ENCODE measurements at places on chromosomes 7 and 10.

GRCh38 chr10:20369863-20370736 lies 527.0 kb downstream of the NEBL start:
- DNase-seq, result no peak

DNA sequence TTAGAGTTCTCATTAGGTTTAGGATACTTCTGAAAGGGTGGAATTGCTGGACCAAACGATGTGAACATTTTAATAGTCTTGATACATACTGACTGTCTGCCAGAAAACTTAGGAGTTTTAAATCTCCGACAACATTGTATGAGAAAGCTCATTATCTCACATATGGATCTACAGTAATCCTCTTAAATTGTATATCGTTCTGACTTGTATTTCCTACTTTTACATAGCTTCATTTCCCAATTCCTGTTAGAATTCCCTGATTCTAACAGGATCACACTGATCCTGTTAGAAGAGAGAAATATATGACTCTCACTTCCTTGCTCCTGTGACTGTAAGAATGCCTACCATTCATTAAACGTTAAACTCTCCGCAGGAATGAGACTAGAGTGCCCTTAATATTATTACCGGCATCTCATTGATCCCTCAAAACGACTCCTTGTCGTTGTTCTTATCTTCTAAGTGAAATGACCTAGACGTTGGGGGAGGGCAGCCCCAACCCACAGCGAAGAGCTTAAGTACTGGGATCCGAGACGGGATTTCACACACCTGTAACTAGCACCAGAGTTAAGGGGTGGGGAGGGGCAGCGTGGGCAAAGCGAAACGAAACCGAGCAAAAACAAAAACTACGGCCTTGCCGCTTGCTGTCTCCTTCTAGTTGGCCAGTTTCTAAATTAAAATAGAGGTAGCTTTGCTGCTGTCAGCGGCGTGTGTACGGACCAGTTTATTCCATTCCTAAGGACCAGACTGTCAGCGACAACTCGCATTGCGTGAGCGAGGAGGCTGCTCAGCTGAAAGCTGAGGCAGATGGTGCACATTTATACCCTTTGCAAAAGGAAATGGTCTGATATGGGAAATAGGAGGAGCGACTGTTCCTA lies 678 bp upstream of the TMEM106B start:
- peak; percentile 57 for DNase-seq

- no peak for DNase-seq
Observed at GRCh38 chr10:111246814-111247452, 170.1 kb downstream of the ADRA2A start.

DNA sequence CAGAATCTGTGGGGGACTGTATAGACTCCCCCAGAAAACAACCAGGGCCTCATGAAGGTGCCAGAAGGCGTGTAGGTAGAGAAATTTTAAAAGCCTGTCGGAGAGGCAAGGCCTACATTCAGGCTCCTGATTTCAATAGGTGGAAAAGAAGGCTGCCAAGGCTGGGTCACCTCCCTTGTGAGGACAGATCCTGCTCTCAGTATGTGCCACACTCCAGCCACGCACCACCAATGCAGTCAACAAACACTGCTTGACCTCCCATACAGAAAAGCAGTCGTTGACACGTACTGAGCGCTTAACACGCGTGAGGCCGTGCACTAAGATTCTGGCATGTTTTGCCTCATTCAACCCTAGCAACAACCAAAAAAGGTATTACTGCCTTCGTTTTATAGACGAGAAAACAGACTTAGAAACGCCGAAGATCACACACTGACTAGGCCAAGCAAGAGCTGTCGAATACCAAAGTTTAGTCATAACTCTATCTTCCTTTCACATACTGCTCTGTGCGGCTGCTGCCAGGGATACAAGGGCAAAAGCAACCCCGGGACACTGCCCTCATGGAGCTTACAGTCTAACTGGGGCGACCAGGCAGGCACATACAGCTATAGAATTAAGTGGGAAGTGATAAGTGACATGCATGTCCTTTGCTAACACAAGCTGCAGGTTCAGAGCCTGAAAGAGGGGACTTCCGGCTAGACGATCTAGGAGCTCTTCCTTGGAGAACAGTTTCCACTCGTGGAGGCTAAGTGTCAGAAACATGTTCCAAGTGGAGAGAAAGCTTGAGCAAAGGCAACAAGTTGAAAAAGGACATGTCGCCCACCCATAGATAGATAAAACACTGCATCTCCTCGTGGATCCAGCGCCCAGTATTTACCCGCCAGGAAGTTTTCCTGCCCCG lies 797 bp upstream of the NKX2-3 start:
- DNase-seq, result no peak

GRCh38 chr10:74078037-74078436 lies 72.6 kb downstream of the AP3M1 start:
- no peak for DNase-seq

DNA sequence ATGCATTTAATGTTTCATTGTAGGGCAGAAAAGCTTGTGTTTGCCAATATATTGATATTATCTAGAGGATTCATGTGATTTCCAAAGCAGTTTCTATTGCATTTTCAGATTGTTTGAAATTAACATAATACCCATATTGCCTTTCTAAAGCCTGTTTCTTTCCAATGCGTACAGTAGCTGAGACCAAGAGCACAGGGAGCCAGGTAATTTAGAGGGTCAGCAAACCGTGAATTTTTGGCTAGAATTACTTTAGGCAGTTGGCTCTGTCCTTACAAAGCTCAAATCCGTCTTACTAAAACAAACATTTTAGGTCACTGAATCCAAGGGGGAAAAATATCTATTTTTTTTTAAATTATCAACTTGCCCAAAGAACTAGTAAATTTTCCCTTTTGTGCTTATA lies 604.9 kb upstream of the ADARB2 start:
- DNase-seq, result no peak

DNA sequence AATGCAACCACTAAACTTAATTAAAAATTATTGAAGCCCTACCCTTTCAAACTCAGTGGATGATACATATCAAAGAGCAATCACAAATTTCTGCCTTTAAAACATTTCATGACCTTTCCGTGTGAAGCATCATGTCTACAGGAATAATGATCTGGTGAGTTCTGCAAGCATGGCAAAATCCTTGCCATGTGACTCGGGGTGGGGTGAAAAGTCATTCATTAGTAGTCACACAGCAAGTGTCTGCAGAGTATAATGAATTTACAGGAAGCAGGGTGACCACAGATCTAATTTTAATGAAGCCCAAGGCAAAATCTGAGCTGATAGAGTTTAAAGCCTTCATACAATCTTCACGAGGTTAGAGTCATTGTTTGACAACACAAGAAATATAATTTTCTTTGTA lies 351.9 kb downstream of the THSD7A start:
- DNase-seq, result no peak

DNA sequence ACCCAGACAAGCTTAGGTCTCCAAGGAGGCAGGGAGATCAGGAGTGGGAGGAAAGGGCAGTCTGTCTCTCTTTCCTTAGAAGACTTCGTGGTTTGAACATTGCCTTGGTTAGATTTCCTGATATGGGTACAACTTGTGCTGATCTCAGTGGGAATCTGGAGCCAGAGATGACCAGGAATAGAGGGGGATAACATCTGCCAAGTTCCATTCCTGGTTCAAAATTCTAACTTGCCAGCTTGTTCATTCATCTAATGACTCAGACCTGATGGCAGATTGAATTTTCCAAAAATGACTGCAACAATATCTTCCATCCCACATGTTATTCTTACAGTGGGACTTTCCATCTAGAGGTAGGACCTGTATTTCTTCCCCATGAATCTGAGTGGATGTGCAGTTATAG lies 394.3 kb upstream of the PODXL start:
- no peak for DNase-seq

Measured in hippocampal formation (tissue), 2 donors.